ENCODE measurements at places on chromosomes 4 and X.
A peak's percentile ranks its signal among the peaks of the same experiment; 100 is the strongest.

- no peak for DNase-seq
Observed at GRCh38 chr4:169899295-169899694, 126.9 kb downstream of the MFAP3L start.

- no peak for DNase-seq
Observed at GRCh38 chrX:93322110-93322509, 351.3 kb downstream of the NAP1L3 start.

- no peak for DNase-seq
Observed at GRCh38 chr4:183993676-183994075, 88.6 kb downstream of the STOX2 start.

GRCh38 chrX:9312922-9313867, 151.7 kb upstream of the TBL1X start:
- DNase-seq = no peak

DNA sequence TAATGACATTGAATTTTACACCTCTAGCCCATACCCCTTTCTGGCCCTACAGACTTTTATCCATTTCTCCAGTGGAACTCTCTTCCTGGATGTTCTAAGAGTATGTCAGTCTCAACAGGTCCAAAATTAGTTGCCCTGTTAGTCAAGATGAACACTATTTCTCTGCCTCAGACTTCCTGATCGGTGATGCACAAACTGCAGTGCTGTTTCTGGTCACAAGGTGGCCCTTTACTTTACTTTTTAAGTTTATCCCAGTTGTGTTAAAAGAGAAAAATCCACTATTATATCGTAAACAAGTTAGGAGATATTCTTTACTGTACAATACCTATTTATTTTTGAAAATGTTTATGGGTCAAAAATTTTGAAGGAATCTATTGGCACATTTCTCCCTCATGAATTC, 13.1 kb downstream of the TCEAL7 start:
- peak; percentile 0 for DNase-seq

GRCh38 chr4:84968925-84969324, 2.4 kb upstream of the WDFY3 start:
- DNase-seq = no peak

DNA sequence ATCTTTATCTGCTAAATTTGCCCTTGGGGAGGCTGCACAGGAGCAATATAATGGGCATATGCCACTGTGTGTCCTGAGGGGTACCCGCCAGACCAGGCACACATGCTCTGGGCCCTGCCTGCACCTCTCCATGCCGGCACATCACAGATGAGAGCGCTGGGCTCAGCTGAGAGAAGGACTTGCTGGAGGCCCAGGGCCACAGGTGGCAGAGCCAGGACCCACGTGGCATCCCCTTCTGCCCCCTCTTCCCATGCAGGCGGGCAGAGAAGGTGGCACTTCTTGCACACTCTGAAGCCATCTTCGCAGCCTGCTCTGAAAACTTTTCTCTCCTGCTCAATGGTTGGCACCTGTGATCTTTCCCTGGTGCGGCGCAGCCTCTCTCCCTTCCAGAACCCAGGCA, 20.1 kb downstream of the CPZ start:
- DNase-seq = no peak

GRCh38 chrX:10965174-10965798, 145.8 kb upstream of the HCCS start:
- no peak for DNase-seq

Measured in amygdala (tissue), 56 donors.